NCI-H2029 (cell line): ENCODE measurements at places on chromosomes 1 and 21.

- DNase-seq: no peak
Observed at GRCh38 chr1:15089258-15089992, 64.1 kb upstream of the TMEM51 start.

- no peak for DNase-seq
Observed at GRCh38 chr1:198543670-198544260, 3.3 kb upstream of the ATP6V1G3 start.

DNA sequence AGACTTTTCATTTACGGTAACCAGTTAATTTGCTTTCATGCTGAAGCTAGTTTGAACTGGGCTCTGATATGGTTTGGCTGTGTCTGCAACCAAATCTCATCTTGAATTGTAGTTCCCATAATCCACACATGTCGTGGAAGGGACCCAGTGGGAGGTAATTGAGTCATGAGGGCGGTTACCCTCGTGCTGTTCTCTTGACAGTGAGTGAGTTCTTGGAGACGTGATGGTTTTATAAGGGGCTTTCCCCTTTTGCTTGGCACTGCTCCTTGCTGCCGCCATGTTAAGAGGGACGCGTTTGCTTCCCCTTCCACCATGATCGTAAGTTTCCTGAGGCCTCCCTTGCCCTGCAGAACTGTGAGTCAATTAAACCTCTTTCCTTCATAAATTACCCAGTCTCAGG, 10.3 kb upstream of the FHAD1 start:
- no peak for DNase-seq

DNA sequence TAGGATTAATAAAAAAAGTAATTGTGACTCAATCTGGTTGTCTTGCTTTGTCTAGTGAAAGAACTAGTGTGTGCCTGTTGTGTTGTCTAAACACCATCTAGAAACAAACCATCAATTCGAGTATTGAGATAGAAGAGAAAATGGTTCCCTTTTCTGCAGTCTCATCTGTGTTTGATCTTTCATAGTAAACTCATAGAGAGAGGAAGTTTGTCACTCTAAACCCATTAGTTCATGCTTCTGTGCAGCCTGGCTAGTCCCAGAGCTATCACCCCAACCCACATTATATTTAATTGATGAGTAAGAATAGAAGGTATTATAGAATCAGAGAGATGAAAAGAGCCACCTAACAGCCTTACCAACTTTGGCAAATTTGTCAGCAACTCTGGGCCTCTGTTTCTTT, 99.5 kb downstream of the TGFB2 start:
- DNase-seq: no peak

DNA sequence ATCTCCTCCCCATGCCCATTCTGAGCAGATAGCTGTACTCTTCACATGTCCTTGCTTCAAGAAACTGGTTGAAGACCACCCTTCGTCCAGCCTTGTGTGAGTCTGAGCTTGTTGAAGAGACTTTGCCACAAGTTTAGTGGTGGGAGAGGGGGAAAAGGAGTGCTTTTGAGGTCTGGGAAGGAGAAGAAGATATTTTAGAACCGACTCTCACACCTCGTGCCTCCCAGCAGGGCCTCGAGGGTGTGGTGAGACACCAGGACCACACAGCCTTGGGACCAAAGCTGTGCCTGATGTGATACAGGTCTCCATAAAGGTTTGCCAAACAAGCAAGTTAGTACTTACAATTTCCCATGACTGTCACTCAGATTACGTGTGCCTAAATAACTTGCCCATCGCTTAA, 201.8 kb downstream of the DYRK1A start:
- DNase-seq: no peak

GRCh38 chr1:113048064-113048463, 24.9 kb upstream of the LRIG2 start:
- no peak for DNase-seq

- no peak for DNase-seq
Observed at GRCh38 chr1:2271841-2272655, 43.9 kb downstream of the SKI start.

GRCh38 chr1:169149555-169150286, 43.2 kb downstream of the ATP1B1 start:
- no peak for DNase-seq

GRCh38 chr1:211596418-211597181, 17.6 kb upstream of the SLC30A1 start:
- DNase-seq: no peak

DNA sequence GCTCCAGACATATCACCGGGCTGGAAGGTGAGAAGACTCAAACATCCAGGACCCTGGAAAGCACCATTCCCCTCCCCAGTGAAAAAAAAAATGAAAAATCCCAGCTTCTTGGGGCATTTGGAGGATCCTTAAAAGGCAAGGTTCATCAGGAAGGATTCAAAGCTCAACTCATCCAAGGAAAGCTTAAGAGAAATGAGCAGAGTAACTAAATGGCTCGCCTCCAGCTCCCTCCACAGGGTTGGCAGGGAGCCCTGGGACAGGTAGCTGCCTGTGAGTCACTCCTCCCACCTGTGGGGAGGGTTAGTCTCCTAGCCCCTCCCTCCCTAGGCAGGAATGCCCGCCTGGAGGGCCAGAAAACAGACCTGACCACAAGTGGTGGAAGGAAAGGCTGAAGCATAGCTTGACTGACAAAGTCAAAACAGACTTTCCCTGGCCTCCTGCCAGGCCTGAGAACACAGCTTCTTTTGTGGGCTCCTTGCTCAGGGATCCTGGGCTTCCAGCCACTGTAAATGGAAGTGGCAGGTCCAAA, 712 bp upstream of the LAMB3 start:
- DNase-seq: peak; percentile 86

- no peak for DNase-seq
Observed at GRCh38 chr1:193626695-193627094, 440.3 kb upstream of the B3GALT2 start.

DNA sequence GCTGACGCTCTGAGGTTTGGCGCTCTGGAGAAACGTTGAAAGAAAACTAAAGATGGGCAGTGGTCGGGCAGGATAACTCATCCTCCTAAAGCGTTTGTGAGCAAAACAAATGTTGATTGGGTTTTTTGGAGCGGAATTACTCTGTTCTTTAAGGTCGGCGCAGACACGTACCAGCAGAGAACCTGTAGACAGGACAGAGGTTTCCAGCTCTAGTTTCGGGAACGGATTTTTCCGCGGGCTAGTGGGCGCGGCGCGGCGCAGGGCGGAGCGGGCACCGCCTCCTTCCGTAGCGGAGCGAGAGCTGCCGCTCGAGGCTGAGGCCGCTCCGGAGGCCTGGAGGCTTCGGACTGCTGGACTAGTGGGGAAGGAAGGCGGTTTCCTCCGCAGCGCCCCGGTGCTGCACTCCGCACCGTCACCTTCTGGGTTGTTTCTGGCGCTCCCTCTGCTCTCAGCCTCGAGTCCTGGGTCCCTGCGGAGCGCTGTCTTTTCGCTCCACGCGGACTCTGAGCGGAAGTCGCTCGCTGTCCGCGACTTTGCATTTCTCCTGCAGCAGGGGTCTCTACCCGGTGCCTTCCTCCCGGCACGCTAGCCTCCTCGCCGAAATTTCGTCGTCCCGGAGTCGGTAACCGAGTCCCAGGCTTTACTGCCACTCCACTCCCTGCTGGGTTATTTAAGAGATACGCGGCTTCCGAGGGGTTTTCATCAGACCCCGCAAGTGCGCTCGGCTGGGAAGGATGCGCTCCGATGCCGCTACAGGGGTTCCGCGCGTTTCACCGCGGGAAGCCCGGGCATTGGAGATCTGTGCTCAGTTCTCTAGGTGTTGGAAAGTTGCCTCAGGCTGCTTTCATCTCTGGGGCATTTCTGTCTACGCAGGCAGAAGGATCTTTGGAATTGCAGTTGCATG, 7.0 kb downstream of the FOXD2 start:
- no peak for DNase-seq

DNA sequence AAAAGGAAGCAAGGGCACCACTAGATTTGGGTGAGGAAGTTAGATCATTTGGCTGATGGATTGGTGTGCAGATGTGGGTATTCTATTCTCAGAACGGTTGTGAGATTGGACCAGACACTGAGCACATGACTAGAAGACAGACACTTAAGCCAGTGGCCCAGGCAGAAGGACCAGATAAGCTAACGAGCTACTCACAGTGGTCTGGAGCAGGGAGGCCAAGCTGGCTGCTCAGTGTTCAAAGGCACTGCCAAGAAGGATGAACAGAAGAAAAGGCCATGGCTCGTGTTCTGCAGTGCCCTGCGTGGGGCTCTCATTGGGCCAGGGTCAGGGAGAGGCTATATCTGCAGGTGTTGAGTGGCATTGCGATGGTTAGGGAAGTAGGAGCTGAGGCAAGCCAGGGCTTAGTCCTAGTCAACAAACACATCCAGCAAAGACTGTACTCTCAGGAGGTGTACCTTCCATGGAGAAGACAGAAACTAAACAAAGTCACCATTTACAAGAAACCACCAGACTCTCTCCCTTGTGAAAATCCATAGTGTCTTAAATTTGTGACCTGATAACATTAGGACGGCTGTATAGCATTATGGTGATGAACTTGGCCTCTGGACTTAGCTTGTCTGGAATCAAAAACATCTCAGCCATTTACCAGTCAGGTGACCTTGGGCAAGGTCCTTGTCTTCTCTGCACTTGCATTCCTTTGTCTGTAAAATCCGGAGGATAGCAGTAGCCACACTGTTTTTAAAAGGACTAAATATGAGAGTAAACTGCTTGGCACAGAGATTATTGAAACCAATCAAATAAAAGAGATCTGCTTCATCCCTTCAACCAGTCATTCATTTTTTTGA, 274.5 kb downstream of the SIPA1L2 start:
- DNase-seq: no peak

DNA sequence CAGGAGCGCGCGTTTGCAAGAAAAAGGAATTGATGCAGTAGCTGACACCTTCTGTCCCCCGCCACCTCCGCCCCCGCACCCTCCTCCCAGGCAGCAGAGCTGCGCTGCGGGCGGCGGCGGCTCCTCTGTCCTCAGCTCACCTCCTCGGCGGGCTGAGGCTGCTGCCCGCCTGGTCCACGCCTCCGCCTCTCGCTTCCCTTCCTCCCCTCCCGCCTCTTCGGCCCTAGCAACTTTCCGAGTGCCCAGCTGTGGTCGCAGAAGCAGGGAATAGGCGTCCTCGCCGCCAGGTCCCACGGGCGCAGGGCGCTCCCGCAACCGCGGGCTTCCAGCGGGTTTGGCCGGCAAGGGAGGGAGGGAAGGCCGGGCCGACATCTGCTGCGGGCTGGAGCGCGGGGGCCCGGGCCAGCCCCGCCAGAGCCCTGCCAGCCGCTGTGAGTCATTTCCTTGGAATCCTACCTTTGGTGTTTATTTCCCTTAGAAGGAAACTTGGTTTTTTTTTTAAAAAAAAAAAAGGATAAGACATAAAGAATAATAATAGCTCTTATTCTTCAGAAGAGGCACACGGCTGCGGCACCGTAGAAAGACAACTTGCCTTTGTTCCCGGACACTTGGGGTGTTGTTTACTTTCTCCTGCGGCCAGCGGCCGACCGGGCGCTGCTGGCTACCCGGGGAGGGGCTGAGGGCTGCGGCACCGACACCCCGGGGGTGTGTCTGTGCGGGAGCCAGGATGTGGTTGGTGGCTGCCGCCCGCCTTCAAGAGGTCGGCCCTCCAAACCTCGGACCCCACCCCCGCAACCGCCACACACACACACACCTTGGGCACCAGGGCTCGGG, 1.1 kb downstream of the SERTAD4 start:
- DNase-seq: peak; percentile 35

GRCh38 chr1:43512681-43513080, 18.0 kb upstream of the PTPRF start:
- no peak for DNase-seq

DNA sequence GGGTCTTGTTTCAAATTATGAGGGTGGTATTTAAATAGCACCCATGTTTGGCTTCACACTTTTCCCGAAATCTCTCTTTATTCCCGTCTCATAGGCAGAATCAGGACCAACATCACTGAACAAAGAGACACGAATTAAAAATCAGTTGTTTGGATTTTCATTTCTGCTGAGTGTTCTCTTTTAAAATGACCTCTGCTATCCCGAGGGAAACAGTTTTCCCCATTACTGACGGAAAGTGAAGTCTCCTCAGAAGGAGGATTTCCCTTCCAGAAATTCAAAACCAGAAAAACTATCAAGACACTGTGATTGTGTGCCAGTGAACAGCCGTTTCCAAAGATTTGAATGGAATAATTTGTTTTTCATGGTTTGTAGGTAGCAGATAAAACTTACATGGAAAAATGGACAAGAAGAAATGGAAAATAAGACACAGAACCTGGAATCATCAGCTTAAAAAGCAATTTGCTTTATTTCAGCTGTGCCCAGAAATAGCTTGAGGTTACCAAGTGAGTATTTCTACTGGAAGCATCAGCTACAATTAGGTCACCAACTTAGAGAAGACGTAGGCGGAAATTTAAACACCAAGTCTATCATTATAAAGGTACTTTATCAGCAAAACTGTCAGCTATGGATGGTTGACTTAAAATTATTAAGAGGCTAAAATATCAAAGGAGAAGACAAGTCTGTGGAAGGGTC, 68.5 kb downstream of the RUNX1 start:
- no peak for DNase-seq

DNA sequence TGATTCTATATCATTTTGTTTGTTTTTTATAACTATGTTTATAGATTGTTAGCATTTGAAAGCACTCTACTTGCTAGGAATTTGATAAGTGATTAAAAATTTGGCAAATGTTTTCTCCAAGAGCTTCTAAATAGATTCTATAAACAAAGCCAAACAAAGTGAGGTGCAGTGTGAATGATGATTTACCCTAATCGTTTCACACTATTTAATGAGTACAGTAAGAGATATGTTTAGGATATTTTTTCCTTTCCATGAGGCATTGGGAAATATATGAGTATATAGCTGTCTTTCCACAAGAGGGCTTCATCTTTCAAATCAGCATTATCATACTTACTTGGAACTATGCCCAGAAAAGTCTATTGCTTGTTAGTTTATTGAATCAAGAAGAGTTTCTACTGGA, 277.0 kb upstream of the BRINP3 start:
- no peak for DNase-seq

GRCh38 chr1:152858062-152858461, 1.7 kb upstream of the LCE7A start:
- no peak for DNase-seq
